Tibial artery (tissue), 4 donors: ENCODE measurements at places on chromosomes 7 and 10.

GRCh38 chr7:128266529-128266882 lies 25.4 kb downstream of the LEP start:
- H3K4me3 ChIP-seq: peak overlapping the region; percentile 11
- peaks cover 14% of the 10 kb centered on the region for H3K27me3 ChIP-seq
- H3K4me1 ChIP-seq: peaks cover 18% of the 10 kb centered on the region
- DNase-seq: no peak
- no peaks in the 10 kb centered on the region for H3K36me3 ChIP-seq

- no peak overlapping the region for H3K4me3 ChIP-seq
- DNase-seq: peak; percentile 77
- no peaks in the 10 kb centered on the region for H3K27me3 ChIP-seq
- peaks cover 83% of the 10 kb centered on the region for H3K36me3 ChIP-seq
- H3K4me1 ChIP-seq: peaks cover 5% of the 10 kb centered on the region
Measured at GRCh38 chr10:71829171-71829570, 21.9 kb downstream of the PSAP start.

DNA sequence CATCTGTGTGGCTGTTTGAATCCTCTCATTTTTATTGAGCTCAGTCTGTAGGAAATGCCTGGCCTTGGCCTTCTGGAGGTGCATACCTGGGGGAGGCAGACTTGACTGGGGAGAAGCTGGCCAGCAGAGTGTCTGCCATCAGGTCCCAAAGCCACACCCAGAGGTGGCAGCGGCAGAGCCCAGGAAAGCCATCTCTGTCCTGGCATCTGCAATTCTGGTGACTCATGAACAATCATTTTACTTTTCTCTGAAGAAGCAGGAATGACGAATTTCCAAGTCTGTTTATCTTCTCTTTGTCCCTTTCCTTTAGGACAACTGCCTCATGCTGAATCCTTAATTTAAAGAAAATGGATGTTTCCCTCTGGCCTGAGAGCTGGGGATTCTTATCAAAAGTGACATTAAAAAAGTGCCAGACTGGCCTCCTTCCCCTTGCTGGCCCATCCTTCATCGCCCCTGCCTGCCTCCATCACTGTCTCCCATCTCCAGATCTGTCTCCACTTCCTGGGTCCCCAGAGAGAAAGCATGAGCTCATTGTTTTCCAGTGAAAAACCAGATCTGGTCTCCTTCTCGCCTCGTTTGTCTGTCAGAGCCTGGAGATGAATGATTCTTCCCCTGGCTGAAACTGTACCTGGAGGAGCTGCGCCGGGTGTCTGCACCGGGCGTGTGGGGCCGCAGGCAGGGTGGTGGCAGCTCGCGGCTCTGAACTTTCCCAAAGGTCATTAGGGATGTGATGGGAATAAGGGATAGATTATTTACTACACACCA lies 124.5 kb downstream of the TMEM178B start:
- H3K27me3 ChIP-seq: peaks cover 2% of the 10 kb centered on the region
- H3K36me3 ChIP-seq: no peaks in the 10 kb centered on the region
- no peak for DNase-seq
- H3K4me3 ChIP-seq: no peak overlapping the region

DNA sequence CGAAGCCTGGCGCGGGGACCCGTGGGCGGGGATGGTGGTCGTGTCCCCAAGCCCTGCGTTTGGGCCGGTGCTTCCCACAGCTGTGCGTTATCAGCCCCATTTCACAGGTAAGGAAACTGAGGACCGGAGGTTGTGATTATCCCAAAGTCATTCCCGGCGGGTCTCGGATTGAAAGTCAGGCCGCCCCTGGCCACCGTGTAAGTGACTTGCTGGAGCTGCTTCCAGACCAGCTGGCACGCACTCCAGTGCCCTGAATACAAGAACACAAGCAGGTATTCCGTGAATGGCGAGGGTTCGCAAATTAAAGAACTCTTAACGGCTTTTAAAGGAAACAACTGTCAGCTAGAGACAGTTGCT lies 675 bp upstream of the ATE1 start:
- peaks cover 32% of the 10 kb centered on the region for H3K4me1 ChIP-seq
- peak overlapping the region; percentile 99 for H3K27ac ChIP-seq
- DNase-seq: peak; percentile 34
- H3K36me3 ChIP-seq: no peaks in the 10 kb centered on the region
- H3K27me3 ChIP-seq: no peaks in the 10 kb centered on the region

GRCh38 chr7:158077934-158078910 lies 509.4 kb downstream of the PTPRN2 start:
- no peaks in the 10 kb centered on the region for H3K27me3 ChIP-seq
- no peak for DNase-seq
- no peak overlapping the region for H3K27ac ChIP-seq
- H3K4me1 ChIP-seq: no peaks in the 10 kb centered on the region
- H3K36me3 ChIP-seq: no peaks in the 10 kb centered on the region

DNA sequence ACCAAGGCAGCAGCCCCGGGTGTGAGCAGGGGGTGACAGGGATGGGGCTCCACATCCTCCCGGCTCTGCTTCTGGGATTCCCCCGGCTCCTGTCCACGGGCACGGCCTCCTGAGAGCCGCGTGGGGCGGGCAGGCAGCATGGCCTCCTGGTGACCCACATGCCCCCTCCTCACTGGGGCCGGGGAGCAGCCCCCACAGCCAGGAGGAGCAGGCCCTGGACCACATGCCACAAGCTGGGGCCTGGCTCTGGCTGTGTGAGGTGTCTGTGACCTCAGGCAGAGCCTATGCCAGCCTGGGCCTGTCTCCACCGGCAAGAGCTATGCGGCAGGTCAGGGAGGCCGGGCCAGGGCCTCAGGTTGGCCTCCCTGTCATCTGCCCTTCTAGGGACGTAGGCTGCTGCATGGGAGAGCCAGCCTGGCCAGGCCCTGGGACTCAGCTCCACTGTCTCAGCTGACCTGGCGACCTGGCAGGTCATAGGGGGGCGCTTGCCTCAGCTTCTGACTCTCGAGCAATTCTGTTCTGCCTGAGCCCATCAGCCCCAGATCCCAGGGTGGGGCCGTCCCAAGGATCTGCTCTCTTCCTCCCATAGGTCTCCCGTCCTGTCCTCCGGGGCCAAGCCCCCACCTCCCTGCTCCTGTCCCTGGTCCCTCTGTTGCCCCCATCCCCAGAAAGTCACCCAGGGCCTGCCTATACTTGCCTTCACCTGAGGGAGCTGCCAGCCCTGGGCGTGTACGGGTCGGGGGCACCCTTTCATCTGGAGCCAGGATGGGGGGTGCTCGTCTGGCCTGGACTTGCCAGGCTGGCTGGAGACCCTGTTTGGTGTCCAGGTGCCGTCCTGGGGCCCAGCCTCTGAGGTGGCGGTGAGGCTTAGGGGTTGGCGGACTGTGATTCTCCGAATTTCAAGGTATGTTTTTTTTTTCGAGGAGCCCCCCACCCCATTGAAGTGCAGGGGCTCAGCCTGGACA lies 3.9 kb upstream of the TMEM184A start:
- no peak for DNase-seq
- H3K27me3 ChIP-seq: no peaks in the 10 kb centered on the region
- H3K4me3 ChIP-seq: no peak overlapping the region
- H3K27ac ChIP-seq: no peak overlapping the region
- no peaks in the 10 kb centered on the region for H3K36me3 ChIP-seq

DNA sequence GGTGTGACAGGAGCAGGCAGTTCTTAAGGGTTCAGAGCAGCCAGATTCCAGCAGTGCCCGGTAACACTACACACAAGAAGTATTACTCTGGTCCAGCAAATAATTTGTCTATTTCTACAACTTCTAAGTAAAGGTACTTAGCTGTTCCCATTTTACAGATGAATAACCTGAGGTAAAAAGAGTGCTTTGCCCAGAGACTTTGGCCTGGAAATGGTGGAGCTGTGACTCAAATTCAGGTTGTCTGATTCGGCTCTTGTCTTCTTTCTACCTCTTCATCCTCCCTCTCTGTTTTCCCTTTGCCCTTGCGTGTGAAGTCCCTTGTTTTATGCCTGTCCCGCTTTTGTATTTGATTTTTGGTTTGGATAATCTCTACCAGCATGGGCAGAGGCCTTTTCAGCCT lies 17.1 kb downstream of the SFRP5 start:
- H3K27me3 ChIP-seq: no peaks in the 10 kb centered on the region
- H3K27ac ChIP-seq: no peak overlapping the region
- no peak overlapping the region for H3K4me3 ChIP-seq
- H3K4me1 ChIP-seq: no peaks in the 10 kb centered on the region
- no peak for DNase-seq
- H3K36me3 ChIP-seq: peaks cover 97% of the 10 kb centered on the region

DNA sequence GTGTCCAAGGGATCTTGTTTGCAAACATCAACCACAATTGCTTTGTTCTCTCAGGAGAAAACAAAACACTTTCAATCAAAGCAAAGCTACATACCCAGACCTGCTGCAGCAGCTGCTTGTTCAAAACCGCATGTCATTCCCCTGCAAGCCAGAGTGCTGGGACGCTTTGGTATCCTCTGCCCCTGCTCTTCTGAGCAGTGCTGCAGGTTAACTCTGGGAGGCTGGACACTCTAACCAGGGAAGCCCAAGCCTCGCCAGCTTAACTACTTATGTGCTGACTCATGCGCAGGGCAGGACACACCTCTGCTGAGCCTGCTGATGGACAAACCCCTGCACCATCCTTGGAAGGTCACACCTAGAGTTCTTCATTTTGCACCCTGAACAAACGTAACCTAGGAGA lies 28.2 kb upstream of the ASAH2 start:
- no peak for DNase-seq
- no peaks in the 10 kb centered on the region for H3K27me3 ChIP-seq
- H3K27ac ChIP-seq: no peak overlapping the region
- H3K4me1 ChIP-seq: no peaks in the 10 kb centered on the region
